Foreskin fibroblast (primary cell): ENCODE measurements at places on chromosomes 7 and 10.

DNA sequence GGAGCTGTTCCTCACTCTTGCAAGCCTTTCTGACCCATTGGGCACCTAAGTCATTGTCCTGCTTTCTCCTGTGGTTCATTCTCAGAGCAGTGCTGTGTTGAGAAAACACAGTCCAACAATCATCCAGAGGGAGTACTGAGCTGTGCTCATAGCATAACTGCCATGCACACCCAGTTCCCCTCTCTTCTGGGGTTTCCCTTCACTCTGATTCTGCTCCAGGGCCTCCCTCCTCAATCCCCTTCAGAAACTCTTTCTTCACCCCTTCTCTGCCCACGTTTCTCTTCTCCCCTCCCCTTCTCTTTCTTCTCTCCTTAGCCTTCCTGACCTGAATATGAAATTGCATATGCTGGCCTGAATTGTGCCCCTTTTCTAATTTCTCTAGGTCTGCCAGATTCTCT is 155.8 kb downstream of the AOAH start:
- DNase-seq, result no peak

GRCh38 chr7:92745241-92745640 is 91.1 kb downstream of the CDK6 start:
- DNase-seq, result no peak

GRCh38 chr10:121337427-121337826 is 260.8 kb downstream of the FGFR2 start:
- no peak for DNase-seq

- no peak for DNase-seq
Observed at GRCh38 chr7:101635484-101635883, 6.4 kb upstream of the MYL10 start.

DNA sequence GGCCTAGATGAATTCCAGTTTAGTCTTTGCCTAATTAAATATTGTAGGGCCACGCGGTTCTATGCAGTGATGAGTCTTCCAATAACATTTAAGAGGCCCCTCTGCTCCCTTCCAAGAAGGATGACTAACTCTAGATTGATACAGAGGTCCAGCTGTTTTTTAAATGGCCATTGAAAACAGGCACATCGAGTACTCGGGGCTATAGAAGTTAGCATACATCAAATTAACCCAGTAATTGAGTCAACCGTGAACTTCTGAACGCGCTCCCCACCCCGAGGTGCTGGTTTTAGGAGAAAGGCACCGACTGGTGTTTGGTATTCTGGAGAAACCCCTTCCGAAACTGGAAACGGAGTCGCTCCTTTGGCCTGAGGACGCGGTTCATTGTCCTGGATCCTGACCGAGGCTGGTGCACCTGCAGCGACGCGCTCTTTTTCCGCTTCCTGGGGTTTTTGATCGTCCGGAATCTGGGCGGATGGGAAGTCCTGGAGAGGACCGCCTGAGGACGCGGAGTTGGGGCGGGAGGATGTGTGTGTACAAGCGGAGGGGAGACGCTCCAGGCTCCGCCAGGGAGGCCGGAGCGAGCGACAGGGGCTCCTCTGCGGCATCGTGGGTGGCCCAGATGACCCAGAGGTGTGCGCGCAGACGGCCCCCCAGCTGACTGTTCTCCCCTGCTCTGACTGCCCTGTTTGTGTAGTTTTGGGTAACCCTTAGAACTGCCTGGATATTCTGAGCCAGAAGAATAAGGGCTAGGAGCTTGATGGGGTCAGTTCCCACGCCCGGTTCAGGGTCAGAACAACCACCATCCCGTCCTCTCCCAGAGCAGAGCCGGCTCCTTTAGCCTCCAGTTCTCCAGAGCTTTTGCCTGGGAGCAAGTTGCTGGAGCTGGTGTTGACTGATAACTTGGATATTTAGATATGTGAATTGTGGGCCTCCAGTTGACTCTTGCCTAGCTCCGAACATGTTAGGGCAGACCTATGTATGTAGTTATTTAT is 711 bp downstream of the FAM221A start:
- peak; percentile 38 for DNase-seq

GRCh38 chr7:131544449-131545301 is 11.8 kb downstream of the PODXL start:
- DNase-seq, result no peak

GRCh38 chr10:24894309-24894708 is 58.1 kb downstream of the PRTFDC1 start:
- DNase-seq, result peak; percentile 81

DNA sequence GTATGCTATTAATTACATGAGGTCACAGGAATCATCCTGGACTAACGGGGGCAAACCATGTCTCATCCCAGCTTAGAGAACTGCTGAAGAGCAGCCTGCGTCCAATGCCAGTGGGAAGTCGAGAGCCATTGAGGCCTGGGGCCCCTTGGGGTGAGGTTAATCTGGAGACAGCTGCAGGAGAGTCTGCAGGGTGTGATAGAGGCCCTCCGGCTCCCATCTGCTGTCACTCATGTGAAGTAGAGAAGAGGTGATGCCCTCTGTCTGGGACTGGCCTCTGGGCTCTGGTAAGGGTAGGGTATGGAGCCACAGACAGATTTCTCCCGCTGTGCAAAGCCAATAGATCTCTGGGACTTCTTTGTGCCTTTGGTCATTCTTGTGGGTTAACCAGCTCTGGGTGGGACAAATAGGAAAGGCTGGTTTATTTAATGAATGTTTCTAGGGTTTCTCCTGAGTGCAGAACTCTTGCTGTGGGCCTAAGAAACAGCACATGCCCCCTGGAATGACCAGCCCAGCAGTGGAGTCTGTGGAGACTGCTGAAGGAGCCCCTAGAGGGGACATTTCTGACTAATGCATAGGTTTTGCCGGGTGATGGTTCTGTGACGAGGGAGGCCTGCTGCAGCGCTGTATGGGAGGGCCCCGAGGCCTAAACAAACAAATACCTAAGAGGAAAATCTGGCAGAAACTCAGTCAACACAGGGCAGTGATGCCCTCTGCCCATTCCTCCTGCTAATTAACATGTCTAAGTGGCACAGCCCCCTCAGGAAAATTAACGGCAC is 34.5 kb downstream of the CRHR2 start:
- DNase-seq, result no peak

DNA sequence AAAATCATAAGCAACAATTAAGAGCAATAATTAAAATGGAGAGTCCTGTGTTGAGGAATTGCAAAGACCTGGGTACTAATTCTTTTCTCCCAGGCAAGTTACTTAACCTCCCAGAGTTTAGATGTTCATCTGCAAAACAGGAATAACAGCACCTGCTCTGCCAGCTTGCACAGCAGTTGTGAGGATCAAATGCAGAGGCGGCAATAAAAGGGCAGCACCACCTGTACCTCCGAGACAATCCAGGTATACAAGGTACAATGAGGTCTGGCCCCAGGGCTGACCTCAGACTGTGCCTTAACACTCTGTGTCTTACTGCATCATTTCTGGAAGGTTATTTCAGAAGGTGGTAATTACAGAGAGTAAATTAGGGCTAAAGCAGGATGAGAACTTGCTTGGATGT is 14.5 kb upstream of the FAM204A start:
- no peak for DNase-seq

DNA sequence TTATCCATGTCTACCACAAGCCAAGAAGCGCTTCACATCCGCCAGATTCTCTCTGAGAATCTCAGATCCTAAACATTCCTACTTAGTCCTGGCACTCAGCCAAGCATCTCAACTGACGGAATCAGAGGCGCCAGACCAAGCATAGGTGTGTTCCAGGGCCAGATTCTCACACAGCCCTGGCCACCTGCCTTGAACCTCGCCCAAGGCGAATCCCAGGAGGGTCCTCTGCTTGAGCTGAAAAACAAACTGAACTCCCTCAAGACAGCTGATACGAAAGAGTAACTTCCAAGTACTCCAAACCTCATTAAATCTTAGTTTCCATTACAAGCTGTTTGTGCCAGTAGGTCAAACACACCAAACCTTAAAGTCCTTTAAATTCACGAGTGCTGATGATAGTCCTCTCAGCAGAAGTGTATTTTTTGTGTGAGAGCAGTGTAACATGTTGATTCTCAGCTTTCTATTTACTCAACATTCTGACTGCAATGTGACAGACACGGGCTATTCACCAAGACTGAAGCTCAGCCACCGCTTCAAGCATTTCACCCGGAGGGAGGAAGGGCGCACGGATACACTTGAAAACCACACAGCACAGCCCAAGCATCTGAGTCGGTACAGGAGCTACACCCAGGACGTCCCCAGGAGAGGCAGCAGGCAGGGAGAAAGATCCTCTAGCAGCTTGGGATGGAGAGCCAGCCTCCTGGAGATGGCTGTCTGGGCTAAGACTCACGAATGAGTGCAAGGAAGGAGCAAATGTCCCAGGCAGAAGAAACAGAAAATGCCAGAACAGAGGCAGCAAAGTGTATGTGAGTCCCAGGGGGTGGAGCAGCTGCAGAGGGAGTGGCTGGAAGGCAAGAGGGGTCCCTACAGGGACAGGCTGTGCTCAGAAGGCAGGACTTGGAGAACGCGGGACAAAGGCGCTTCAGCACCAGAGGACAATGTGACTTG is 6.0 kb downstream of the PARD3 start:
- peak; percentile 67 for DNase-seq

DNA sequence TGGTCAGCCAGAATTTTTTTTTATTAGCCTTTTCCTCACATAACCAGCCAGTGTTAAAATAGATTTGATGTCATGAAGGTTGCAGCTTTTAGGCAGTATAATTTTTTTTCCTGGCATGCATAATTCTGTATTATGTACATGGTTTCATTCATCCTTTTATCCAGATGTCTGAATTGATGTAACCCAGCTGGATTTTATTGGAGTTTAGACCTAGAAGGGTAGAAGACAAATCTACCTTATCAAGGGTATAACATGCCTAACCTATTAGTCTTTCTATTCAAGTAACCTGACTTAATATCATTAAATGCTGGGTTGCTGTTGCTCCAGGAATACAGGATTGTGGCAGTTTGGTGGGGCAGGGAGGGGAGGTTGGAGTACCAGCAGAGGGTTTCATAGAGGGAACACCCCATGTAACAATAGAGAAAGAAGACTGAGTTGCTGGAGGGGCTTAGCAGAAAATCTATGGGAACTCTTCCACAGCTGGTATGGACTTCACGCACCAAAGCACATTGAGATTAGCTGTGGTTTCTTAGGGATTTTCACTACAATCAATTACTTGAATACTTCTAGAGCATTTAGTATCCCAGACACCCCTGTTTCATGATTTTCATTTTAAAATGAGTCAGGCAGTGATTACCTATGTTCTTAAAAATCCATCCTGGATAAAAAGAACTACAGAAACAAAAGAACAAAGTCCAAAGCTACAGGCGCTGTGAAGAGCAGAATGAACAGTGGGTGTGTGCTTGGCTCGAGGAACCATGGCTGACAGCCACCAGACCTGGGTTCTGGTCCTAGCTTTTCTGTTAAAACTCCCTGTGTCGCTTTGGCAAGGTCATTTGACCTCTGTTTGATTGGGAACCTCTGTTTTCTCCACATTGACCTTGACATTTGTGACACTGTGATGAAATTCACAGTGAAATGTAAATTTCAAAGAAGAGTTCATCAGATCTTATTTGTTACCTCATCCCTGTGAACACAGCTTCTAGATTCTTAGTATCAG is 93.5 kb downstream of the CREM start:
- DNase-seq, result no peak

DNA sequence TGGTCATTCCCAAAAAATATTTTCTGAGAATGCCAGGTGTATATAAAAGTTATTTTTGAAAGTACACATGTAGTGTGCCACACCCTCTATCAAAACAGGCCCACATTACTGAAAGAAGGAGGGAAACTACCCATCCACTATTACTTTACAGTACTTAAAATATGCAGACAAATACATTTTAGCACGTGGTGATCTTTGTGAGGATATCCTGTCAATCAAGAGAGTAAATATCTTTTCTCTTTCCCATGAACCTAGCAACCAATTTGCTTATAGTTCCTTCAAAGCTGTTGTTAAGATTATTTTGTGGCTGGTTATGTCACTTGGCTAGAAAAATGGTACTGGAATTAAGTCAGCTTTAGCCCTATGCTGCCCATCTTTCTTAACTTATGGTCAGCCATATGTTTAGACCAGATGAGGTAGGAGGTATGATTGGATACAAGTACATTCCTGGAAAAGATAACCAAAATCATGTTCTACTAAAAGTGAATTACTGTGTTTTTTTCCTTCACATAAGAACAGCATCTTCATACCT is 70.1 kb downstream of the AUTS2 start:
- no peak for DNase-seq

GRCh38 chr7:157570531-157571200 is 233.9 kb downstream of the DNAJB6 start:
- no peak for DNase-seq

DNA sequence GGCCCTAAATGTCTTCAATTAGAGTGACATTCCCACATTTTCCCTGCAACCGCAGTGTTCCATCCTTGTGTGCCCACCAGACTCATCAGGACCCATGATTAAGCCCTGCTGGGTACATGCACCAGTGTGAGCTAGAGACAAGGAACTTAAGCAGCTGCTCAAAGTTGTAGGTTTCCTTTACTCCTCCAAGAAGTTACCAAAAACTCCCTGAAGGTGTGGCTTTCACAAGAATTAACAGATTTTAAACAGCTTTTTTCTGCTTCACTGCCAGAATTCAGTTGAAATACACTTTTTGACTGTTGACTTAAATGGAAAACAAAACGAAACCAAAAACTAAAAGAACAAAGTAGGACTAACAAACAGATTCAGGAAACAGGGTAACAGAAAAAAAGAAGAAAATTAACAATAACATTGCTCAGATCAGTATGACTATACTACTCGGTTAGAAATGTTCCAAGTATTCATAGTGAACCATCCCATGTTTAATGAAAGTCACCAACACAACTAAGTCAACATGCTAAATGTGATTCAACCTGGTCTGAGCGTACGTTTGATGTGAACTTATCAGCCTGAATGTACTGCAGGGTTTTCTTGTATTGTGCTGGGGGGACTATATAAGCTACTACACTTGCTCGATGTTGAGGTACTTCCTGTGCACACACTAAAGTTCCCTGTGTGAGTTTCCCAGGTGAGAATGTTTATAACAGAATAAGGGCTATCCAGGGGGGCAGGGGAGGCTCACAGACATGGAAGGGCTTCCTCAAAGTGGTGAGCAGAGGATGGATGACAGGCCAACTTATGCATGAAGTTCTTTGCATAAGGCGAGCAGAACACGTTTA is 22.2 kb downstream of the SLC37A3 start:
- no peak for DNase-seq

DNA sequence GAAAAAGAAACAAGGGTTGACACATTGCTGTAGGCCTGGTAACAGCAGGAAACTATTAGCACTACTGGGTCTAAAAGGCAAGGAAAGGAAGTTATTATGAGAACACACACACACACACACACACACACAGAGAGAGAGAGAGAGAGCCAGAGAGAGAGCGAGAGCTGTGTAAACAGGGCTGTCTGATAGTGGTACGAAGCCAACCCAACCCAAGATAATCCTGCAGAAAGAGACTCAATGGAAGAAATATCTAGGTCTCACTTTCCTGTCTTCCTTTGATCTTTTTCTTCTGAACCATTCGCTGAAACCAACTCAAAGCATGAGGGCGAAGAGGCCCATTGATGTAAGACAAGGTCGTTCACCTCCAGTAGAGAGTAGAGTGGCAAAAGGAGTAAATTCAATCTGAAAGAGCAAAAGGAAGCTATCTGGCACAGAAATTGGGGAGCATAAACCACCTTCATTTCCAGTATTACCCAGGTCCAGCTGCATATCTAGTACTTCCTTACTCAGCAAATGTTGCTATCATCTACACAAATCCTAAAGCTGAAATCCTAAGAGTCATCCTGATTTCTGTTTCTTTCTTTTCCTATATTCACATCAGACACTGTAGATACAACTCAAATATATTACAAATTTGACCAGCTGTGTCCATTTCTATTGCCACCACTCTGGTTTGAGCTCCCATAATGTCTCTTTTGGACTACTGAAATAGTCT is 110.2 kb downstream of the TMEM26 start:
- DNase-seq, result no peak
